ENCODE measurements at places on chromosomes 5 and 9. TPM values are rescaled to one million over a fixed set of nuclear protein-coding genes. Genes with fewer than 3 reads are reported as not detected.

The WDR70 gene
- total RNA-seq, result 16.4 TPM

The CCDC152 gene
- 1.4 TPM for total RNA-seq

The ARSI gene
- total RNA-seq, result 0.65 TPM

The CNOT8 gene
- 26.3 TPM for total RNA-seq

The RALGPS1 gene
- 15.3 TPM for total RNA-seq

The GLDC gene
- total RNA-seq, result not detected

The C9orf43 gene
- total RNA-seq, result 0.24 TPM

The GADD45G gene
- total RNA-seq, result 47.6 TPM

The FCN2 gene
- not detected for total RNA-seq

The GABRA1 gene
- not detected for total RNA-seq

DNA sequence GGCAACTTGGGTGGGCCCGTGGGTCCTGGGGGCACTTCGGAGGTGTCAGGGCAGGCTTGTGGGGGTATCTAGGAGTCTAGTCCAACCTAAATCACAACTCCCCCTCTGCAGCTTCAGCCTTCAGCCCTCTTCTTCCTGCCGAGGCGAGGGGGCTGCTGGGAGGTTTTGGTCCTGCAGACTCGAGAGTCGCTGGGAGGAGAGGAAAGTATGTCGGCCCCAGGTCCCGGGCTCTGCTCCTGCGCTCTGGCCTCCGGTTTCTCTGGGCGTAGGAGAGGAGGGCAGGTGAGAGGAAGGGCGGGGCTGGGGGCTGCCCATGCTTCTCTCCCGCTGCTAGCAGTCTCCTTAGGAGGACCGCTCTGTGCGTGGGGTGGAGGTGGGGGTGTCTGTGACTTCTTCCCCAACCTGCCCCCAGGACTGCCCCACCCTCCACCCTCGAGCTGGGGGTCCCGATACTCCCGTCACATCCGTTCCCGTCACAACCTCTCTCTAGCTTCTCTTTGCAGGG, 139.8 kb upstream of the COL5A1 start:
- peak; percentile 35 for DNase-seq

DNA sequence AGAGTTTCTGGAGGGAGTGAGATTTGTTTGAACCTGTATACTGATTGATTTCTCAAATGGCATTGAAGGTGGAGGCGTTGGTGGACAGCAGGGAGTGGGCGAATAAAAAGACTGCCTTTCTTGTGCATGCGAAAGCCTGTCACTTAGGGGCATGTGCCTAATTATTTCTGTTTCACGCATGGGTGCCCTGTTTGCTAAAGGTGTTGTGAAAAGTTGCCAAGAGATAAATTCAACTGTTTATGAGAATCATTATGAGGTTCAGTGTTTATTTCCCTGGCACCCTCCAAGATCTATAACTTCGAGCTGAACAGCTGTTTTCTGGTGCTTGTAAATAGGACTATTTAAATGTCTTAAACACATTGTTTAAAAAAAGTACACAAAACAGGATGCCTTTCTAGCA, 67.4 kb upstream of the DMRTA1 start:
- DNase-seq, result no peak

DNA sequence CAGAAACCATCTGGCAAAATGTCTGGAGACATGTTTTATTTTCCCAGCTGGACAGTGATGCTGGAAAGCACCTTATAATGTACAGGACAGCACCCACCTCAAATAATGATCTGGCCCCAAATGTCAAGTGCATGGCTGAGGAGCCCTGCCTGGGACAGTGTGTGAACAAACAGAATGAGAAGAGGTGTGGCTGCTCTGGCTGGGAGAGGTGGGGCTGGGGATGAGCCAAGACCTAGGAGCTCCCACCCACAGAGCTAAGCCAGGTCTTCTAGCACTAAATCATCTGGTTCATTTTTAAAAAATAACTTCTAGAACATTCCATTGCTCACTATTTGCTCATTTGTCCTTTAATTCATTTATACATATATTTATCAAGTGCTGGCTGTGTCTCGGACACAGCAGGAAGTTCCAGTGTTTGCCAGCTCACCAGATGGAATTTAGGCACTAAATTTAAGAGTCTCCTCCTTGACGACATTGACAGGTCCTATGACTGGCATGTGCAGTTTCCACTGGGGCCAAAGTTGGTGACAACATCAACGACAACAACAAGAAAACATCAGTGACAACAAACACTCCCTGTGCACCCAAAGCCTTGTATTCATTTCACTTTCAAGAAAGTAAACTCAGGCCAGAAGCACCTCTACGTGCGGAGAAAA, 59.1 kb downstream of the GTF3C4 start:
- no peak for DNase-seq

DNA sequence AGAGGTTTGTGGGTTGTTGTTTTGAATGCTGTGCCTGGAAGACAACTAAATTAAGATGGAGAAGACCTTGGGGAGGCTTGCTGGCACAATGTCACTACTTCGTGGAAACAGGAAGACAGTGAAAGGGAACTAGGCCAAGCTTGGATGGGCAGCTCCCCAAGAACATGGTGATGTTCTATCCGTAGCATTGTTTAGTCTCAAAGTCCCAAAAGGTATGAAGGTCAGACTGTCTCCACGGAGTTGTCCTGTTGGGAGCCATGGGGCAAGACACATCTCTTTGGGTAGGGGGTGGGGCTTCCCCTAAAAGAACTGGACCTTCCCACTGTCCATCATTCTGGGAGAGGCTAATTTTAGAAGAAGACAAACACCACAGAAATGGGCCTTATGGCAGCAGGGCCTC, 140.5 kb downstream of the ENTREP1 start:
- no peak for DNase-seq

- DNase-seq, result no peak
Observed at GRCh38 chr9:89804766-89805531, 200.1 kb downstream of the GADD45G start.

DNA sequence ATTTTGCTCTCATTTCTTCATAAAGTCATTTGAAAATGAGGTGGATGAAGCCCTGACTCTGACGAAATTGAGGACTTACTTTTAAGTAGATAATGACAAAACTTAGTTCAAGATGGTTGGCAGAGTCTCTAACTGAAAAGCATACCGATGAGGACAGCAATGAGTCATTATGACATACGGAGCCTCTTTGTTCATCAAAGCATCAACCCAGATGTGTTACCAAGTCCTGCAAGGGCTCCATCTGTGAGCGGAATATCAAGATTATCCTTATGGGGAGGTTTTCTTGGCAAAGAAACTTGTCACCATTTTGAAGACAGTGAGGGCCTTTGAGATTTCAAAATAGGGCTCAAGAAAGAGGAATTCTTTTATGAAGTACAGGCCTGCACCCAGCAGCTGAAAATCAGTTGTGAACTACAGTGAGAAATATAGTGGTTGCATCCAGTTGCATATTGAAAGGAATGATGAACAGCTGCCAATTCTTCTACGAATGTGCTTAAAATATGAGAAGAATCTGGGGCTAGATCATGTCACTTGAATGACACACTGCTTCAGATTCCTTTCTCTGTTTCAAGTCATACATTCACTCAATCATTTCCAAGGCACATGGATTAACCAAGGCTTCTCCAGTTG, 86.6 kb upstream of the SLC24A2 start:
- DNase-seq, result no peak

DNA sequence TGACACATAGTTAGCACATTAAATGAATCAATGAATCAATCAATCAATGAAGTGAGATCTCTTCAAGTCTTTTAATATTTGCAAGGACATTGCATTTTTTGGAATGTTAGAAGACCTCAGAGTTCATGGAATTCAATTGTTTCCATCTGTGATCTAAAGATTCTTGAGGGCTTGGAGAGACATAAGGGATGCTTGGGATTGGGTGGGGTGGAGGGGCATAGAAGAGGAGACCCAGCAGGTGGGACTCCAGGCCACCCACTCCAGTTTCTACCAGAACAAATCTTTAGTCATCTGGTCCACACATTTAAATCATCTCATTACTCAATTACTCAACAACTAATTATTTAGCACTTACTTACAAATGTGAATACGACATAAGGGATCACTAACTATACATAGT, 251.0 kb upstream of the TRIM32 start:
- no peak for DNase-seq

DNA sequence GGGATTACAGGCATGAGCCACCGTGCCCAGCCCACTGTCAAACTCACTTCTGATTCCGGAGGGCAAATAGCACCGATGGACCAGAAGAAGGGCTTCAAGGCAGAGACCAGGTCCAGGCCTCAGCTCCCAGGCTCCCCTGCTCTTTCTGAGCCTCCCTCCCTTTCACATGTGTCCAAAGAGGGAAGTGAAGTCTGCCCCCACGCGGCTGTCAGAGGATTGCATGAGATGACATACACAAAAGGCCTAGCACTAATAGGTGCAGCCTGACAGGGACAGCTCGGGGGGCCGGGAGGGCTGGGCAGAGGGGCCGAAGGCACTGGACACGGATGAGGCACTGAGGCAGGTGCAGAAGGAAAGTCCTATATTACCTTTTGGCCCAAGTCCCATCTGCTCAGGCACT, 16.1 kb downstream of the FBP1 start:
- DNase-seq, result no peak

DNA sequence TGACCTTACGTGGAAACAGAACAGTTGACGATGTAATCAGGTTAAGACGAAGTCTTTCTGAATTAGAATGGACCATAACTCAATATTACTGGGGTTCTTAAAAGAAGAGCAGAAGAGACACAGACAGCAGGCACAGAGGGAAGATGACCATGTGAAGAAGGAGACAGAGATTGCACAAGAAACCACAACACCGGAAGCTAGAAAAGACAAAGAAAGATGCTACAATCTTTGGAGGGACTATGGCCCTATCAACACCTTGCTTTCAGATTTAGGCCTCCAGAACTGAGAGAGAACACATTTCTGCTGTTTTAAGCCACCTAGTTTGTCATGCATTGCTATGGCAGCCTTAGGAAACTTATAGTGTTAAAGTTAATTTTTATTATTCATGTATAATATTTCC, 27.1 kb downstream of the CDH9 start:
- DNase-seq, result no peak

- peak; percentile 75 for DNase-seq
Observed at GRCh38 chr5:80238778-80239679, 16.8 kb downstream of the SERINC5 start.

All from Right ventricle myocardium inferior (tissue), 1 donor.